ENCODE measurements at places on chromosomes 11 and 22.

DNA sequence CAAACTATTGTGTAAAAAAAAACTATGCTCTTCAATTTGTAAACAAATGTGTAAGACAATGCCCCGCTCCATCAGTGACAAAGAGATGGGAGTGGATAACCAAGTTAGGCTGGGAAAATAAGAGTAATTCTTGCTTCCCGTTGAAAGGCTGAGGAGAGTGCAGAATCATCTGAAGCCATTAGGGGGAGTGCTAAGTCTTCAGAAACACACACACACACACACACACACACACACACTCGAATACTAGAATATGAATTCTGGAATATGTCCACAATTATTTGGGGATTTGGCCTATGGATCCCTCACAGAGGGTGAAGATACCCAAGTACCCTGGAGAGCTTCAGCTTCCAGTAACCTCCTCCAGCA, 27.8 kb upstream of the ROBO3 start:
- peak; percentile 80 for DNase-seq

GRCh38 chr11:12890476-12890875, 118.6 kb upstream of the RASSF10 start:
- DNase-seq: no peak

GRCh38 chr22:46479046-46479445, 58.4 kb downstream of the CELSR1 start:
- DNase-seq: no peak

DNA sequence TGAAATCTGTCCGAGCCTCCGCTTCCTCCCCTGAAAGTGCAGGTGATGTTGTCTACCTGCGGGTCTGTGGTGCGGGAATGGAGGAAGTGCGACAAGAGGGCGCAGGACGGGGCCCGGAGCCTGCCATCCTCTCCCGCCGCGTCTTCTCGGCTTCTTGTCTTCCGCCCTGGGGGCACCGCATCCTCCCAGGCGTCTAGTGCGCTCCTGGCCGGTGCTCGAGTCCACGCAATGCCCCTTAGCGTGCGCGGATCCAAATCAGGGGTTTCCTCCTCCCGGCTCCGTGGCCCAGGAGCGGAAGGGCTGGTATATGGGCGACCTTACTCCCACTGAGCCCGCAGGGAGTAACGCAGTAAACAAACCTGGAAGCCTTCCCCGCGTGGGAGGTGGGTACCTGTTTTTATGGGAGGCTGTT, 405 bp downstream of the SFI1 start:
- peak; percentile 14 for DNase-seq

DNA sequence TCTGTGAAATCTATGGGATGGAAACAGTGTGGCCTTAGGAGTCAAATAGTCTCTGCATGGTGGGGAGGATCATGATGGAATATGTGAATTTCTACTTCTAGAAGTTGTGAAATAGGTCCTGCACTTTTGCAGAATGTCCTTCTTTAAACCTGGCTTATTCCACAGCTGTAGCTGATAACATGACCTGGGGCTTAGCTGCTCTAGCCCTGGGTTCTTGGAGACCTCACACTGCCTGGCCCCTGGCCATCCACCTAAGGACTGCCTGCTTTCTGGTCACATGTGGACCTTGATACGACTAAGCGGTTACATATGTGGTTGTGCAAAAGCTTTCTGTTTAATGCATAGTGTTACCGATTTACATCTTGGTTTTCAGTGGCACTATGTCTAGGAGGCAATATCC, 88.2 kb downstream of the SWAP70 start:
- no peak for DNase-seq

DNA sequence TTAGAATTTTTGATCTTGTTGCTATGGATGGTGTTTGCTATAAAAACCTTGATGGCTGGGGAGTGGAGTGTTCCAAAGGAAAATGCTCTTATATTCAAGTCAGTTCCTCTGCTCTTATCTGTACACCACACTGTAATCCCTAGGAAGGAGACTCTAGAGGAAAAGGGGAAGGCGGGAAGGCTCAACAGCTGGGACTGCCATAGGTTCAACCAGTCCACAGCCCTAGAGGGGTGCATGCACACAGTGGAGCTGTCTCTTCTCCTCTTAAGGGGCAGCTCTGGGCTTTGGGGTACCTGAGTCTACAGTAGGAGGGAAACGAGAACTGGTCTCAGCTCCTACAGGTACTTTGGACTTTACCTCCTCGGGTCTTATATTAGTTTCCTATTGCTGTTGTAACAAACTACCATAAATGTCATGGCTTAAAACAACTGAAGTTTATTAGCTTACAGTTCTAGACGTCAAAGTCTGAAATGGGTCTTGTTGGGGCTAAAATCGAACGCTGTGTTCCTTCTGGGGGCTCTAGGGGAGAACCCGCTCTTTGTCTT, 77.2 kb upstream of the ZBED5 start:
- no peak for DNase-seq

DNA sequence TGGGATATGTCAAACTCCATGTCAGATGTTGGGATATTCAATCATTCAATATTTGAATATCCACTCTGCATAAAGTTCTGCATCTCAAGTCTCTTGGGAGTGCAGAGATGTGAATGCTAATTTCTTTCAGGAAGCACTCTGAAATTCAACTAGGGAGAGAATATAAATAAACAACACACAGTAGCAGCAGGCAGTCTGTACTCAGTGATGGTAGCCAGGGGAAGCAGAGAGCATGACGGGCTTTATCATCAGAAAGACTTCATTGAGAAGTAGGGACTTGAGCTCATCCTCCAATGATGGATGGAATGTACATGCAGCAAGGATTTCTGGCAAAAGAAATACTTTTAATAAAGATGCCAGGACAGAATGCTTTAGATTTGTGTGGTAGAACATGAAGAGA, 9.8 kb upstream of the TEAD1 start:
- DNase-seq: no peak

- no peak for DNase-seq
Observed at GRCh38 chr11:104095791-104096190, 59.4 kb downstream of the DDI1 start.

- DNase-seq: no peak
Observed at GRCh38 chr11:68302670-68303069, 9.7 kb upstream of the LRP5 start.

DNA sequence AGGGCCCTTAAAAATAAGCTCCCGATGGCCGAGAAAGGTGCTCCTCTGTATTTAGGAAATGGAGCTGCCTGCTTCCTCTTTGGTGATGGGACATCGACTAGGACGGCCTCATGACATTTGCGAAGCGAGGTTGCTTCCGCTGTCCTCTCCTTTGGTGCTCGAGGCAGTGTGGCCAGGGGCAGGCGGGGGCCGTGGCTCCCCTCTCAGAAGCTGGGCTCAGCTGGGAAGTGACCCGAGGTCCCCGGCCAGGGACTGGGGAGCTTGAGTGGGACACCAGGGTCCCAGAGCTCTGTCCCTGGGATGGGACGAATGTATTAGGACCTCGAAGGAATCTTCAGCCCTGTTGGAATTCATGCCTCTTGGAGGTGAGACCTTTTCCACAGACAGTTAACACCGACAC, 151.1 kb downstream of the CTTN start:
- no peak for DNase-seq

DNA sequence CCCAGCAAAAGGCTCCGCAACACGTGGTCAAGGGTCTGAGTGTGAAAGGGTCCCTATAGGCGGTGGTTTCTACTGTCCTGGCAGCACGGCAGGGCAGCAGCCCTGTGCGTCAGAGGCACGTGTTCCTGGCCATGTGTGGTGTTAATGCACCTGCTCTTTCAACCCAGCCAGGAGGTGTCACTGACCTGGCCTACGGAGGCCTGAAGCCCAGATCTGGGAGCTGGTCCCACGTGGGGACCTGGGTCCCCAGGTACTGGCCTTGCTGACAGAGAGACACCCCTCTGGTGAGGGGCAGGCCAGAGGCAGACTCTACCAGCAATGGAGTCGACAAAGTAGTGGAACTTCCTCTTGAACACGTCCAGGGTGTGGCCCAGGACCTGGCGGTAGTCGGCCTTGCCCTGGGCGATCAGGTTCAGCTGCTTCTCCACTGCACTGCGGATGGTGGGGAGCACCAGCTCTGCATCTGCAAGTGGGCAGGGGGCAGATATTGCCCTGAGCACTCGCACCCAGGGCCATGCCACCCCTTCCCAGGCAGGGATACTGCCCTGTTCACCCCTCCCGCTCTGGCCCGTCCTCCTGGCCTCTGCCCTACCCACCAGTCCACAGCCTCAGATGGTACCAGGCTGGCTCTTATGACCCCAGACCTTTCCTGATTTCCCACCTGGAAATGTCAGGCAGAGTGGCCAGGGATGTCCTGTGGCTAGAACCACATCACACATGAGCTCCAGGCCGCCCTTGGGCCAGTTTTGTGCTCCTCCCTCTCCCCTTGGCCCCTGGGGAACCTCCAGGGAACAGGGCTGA, 6.8 kb upstream of the PPM1F start:
- no peak for DNase-seq

DNA sequence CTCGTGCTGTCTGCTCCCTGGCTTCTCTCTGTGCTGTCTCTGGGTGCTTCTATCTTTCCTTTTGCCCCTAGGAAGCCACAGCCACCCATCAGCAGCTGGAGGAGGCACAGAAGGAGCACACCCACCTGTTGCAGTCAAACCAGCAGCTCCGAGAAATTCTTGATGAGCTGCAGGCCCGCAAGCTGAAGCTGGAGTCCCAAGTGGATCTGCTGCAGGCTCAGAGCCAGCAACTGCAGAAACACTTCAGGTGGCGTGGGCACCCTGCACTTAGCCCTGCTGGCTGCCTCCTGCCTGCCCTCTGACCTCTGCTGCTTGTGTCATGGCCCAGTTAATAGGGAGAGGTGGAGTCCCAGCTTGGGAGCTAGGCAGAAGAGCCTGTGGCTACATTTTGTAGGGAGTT, 67.8 kb downstream of the CEP164 start:
- DNase-seq: no peak

GRCh38 chr11:83510530-83511460, 224.6 kb upstream of the CCDC90B start:
- DNase-seq: peak; percentile 22

DNA sequence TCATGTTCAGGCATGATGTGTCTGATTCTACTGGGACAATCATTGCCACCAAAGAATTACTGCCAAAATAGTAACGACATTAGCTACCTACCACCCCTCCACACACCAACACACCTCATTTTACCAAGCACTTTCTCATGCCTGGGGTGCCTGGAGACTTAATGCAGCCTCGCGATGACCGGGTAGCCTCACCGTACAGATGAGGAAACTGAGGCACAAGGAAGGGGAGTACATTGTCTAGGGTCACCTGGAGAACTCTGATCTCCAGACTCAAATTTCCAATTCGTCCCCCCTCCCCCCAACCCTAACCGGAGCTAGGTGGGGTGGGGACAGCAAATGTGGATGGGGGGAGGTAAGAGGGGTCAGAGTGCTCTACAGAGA, 2.7 kb upstream of the RTN4RL2 start:
- DNase-seq: no peak

- no peak for DNase-seq
Observed at GRCh38 chr11:125649465-125650166, 24.7 kb downstream of the CHEK1 start.

GRCh38 chr11:117366248-117366647, 38.6 kb downstream of the CEP164 start:
- no peak for DNase-seq

- no peak for DNase-seq
Observed at GRCh38 chr11:63032457-63032856, 16.8 kb upstream of the SLC22A8 start.

- no peak for DNase-seq
Observed at GRCh38 chr22:20408891-20409290, 14.9 kb downstream of the ZNF74 start.

- peak; percentile 71 for DNase-seq
Observed at GRCh38 chr11:107493117-107493516, 35.5 kb upstream of the CWF19L2 start.

DNA sequence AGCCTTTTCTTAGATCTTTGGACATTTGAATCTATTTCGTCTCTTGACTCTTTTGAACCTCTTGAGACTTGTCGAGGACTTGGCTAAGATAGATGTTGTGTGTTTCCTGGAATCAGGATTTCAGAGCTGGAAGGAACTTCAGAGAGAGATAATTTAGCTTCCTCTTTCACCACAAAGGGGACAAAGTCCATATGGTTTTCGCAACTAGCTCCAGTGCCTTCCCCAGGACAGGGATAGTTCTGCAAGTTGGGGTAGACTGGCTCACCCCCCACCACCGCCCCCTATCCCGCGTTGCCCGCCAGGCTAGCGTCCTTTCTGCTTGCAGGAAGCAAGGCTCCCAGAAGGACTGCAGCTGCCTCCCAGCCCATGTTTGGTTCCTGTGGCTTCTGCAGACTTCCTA, 75.7 kb upstream of the MYO18B start:
- DNase-seq: no peak

DNA sequence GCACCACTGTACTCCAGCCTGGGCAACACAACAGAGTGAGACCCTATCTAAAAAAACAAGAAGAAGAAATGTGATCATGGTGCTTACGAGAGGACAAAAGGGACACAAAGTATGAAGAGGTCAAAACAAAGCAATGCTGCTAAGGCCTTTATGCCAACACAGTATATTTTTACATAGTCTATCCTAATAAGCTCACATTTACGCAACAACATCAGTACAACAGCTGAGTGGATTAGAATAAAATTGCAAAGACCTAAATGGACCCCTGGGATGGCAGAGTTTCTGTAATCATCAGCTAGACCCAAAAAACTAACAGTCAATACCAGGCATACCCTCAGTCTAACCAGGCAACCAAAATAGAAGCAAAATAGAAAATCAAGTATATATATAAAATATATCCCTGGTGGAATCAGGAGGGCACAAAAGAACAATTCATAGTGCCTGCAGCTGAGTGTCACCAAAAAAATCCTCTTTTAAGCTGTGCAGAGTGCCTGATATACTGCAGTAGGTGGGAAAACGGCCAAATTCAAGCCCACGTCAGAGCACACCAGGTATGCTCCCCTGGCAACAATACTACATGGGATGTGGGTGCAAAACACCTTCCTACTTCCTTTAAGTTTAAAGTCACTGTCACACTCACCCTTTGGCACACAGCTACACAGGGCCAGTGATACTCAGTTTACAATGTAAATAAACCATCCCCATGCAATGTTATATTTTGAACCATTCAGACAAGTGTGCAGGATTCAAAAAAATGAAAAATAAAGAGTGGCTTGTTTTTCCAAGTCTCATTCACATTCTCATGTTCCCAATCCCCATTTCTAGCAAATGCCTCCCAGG, 57.8 kb downstream of the RBFOX2 start:
- no peak for DNase-seq

DNA sequence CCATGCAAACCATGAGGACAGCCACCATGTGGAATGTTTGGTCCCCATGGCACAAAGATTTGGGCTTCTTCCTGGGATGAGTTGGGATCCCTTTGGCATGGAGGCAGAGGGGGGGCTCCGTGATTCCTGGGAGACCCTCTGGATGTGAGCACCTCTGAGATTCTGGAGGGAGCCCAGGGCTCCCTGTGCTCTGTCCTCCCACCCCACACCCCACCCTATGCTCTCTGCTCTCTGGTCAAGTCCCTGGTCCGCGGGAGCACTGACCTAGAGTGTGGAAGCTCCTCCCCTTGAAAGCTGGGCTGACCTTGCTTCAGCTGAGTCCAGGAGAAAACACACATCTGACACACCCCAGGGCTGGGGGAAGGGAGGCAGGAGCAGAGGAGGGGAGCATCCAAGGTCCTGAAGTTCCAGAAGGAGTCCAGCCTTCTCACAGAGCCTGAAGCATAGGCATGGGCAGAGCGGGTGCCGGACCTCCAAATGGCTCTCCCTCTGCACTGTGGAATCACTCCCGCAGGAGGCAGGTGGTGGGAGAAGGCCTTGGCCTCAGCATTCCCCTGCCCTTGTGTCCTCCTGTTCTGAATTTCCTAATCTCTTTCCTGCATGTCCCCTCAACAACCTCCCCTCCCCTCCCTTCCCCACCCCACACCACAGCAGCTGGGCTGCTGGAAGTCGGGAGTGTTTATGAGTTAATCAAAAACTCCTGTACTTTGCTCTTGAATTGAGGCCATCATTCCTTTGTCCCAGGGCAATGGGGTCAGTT, 25.7 kb upstream of the OAF start:
- peak; percentile 29 for DNase-seq

Measured in kidney glomerular epithelial cell (primary cell).